ENCODE measurements at places on chromosomes 7 and 10.
A peak's percentile ranks its signal among the peaks of the same experiment; 100 is the strongest.

DNA sequence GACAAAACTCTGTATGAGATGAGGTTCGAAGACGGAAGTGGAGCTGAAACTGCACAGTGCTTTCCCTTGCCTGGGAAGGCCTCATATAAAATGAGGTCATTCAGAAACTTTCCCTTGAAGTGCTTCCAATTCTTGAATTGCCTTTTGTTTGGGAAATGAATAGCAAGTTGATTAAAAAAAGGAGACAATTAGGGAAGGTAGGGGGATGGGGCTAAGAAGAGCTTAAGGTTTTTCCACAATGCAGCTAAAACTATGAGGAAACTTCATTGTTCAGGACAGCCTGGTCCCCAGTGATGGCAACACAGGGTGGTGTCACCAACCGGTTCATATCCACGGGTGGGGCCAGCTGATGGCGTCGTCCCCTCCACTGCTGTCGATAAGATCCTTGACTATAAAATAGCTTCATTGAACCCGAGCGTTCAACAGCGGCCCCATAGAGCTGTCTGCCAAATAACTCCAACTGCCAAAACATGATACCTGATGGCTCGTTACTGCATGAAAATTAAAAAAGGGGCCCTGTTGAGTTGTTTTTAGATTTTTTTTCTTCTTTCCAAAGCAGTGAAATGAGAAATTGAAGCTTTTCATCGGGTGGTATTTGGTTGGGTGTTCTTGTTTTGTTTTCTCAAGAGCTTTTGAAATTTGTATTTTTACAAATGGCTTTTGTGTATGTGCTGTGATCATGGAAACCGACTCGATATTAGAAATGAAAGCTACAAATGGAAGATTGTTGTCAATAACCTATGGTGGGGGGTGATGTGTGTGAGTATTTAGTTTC lies 2.8 kb upstream of the CELF2 start:
- no peak for DNase-seq

GRCh38 chr7:148014001-148014400 lies 576.6 kb upstream of the C7orf33 start:
- DNase-seq: no peak

- no peak for DNase-seq
These were observed 586.6 kb downstream of the GALNT17 start for GRCh38 chr7:71718563-71718962.

DNA sequence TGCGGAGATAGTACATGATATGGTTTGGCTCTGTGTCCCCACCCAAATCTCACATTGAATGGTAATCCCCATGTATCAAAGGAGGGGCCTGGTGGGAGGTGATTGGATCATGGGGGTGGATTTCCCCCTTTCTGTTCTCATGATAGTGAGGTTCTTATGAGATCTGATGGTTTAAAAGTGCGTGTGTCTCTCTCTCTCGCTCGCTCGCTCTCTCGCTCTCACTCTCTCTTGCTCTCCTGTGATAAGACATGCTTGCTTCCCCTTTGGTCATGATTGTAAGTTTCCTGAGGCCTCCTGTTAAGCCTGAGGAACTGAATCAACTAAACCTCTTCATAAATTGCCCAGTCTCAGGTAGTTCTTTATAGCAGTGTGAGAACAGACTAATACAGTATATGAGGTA lies 171.9 kb downstream of the NSUN6 start:
- no peak for DNase-seq

GRCh38 chr10:69866688-69867461 lies 65.2 kb downstream of the COL13A1 start:
- peak; percentile 90 for DNase-seq

DNA sequence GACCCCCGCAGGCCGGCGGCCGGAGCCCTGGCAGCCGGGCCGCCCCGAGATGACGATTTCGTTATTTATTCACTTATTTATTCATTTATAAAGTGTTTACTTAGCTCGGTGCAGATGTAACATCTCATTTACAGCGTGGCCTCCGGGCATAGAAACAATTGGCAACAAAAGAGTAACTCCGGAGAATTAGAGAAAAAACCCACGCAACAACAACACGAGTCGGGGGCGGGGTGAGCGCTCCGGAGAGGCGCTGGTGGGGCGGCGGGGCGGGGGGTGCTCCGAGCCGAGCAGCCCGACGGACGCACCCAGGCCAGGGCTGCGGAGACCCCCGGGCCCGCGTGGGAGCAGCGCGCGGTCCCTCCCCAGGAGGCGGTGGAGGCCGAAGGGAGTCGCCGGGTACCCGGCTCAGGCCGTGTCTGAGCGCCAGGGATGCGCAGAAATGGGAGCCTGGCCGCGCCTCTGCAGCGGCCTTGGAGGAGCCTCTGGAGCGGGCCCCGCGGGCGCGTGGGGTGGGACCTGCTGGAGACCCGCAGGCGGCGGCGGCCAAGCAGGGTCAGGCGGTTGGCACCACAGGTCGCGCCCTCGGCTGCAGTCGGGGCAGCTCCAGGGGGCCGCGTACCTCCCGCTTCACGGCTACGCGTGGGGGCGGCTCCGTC lies 14.3 kb downstream of the UNCX start:
- no peak for DNase-seq

- no peak for DNase-seq
These were observed 574.6 kb upstream of the GALNT17 start for GRCh38 chr7:70557338-70557737.

All from GM23248 (cell line).